ENCODE measurements at places on chromosomes 16 and 17. TPM values are rescaled to one million over a fixed set of nuclear protein-coding genes. Genes with fewer than 3 reads are reported as not detected.

The NPIPB13 gene
- total RNA-seq: 3.1 TPM

The FTO gene
- total RNA-seq: 78.2 TPM

The SARM1 gene
- 7.9 TPM for total RNA-seq

The PRR14 gene
- total RNA-seq: 25.2 TPM

The DRC7 gene
- total RNA-seq: not detected

The OTOP3 gene
- total RNA-seq: not detected

The TPSG1 gene
- 0.21 TPM for total RNA-seq

DNA sequence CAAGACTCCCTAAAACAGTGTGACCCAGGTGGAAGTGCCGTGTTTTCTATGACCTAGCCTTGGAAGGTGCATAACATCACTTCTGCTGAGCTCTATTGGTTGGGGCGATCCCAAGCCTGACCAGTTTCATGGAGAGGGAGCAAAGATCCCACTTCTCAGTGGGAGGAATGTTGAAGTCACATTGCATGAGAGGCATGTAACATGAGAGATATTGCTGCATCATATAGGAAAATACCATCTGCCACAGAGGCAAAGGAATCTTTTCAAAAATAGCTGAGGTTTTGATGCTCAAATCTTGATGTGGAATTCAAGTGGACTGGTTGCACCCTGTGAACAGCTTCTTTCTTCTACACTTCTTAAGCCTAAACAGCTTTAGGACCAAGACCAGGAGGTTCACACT, 56.4 kb upstream of the NLRP1 start:
- DNase-seq: no peak

DNA sequence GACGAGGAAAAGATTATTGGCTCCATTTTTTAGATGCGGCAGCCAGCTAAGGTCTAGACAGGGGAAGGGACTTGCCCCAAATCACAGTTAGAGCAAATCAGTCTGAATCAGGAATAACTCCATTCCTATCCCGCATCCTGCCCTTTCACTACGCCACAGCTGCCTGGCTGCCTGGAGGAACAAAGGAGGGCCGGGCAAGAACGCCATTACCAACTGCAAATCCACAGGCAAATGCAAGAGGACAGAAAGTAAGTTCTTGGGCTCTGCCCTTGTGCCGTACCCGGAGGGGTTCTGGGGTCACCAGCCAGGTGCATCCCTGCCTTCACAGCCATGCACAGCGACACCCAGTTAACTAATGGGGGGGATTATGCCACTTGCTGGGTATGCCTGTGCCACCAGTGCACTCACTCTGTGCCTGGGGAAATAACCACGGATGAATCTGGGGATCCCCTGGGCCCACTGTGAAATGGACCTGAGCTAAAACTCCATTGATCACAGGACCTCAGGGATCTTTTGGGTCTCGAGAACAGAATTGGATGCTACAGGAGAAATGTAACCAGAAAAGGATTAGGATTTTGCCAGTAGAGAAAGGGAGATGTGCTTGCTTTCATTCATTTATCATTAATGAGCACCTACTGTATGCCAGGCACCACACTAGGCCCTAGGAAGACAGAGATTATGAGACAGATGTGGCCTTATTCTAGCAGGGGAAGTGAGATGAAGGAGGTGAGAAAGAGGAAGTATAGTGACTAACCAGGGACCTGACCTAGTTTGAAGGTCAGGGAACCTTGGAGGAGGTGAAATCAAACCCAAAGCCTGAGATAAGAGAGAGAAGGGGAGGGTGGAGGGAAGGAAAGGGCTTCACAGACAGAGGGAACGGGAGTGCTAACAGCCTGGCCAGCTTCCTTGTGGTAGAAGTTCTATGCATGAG, 17.7 kb downstream of the BCL7C start:
- no peak for DNase-seq

- no peak for DNase-seq
Observed at GRCh38 chr17:32865141-32865540, 11.8 kb downstream of the MYO1D start.

GRCh38 chr17:78560731-78561130, 16.5 kb downstream of the DNAH17 start:
- DNase-seq: no peak

GRCh38 chr16:71895679-71896365, 491 bp downstream of the IST1 start:
- peak; percentile 51 for DNase-seq

DNA sequence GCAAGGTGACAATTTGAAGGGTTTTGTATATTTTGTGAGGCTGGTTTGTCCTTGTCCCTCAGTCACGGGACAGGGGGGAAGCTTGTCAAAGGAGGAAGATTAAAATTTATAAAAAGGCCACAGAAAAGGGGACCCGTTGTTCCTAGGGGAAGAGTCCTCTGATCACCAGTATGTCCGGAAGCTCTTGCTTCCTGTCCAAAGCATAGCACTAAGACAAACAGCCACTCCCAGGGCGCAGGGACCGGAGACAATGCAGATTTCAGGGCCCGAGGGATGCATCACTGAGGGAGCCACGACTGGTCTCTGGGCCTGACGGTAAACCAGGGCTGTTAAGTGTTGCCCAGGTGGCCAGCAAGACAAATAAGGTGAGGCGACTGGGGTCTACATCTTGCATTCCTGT, 95.2 kb downstream of the MAF start:
- peak; percentile 36 for DNase-seq

DNA sequence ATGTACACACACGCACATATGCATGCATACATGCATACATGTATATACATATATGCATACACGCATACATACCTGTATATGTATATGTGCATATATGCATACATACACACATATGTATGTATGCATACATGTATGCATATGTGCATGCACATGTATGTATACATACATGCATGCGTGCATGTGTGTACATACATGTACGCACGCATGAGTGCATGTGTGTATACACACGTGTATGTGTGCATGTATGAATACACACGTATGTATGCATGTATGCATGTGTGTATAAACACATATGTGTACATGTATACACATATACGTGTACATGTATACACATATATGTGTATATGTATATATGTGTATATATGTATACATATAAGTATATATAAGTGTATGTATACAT, 28.5 kb upstream of the DLX3 start:
- DNase-seq: no peak

GRCh38 chr17:49566668-49567071, 9.0 kb upstream of the NXPH3 start:
- DNase-seq: peak; percentile 39

DNA sequence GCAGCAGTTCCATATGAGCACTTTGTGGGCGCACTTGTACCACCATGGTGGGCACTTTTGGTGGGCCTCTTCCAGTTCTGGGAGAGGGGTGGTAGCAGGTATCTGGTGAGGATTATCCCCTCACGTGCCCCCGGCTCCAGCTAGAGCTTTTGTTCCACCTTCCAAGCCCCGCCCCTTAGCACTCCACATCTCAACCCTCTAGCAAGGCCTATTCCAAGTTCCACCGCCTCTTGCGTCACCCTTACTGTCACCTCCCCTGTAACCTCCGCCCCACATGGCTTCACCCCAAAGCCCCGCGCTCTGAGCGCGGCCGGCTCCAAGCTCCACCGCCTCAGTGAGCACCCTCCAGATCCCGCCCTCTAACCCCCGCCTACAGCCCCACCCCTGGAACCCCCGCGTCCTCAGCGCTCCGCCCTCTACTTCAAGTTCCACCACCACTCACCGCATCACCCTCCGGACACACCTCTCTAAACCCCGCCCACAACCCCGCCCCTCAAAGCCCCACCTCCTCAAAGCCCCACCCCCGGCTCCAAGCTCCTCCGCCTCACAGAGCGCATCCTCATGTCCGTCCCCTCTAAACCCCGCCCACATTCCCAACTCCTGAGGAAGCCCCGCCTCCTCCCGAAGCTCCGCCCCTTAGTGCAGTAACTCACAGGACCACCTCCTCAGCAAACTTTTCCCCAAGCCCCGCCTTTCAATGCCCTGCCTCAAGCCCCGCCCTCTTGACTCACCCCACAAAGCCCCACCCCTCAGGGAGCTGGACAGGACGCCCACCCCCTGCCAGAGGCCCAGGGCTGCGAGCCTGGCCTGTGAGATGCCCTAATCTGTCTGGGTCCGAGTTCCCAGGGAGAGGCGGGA, 11.1 kb downstream of the SCN4A start:
- DNase-seq: peak; percentile 89

DNA sequence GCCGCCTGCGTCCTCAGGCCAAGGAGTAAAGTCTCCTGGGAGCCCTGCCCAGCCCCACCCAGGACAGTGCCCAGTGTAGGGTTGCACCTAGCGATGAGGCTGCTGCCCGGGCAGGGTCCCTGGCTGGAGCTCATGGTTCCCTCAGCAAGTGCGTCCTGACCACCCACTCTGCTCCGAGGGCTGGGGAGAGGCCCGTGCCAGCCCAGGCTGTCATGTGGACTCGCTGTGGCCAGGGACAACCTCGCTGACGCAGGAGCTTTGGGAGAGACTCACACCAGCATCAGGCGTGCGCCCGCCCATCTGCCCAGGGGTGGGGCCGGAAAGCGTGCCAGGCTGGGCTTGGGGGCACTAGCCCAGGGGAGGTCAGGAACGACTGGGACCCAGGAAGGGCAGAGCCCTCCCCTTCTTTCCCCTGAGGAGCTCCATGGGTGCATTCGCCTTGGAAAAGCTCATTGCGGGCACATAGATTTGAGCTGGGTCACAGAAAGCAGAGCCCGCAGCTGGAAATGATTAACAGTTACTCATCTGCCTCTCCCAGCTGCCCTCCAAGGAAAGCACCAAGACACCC, 19.7 kb downstream of the DPEP1 start:
- no peak for DNase-seq

DNA sequence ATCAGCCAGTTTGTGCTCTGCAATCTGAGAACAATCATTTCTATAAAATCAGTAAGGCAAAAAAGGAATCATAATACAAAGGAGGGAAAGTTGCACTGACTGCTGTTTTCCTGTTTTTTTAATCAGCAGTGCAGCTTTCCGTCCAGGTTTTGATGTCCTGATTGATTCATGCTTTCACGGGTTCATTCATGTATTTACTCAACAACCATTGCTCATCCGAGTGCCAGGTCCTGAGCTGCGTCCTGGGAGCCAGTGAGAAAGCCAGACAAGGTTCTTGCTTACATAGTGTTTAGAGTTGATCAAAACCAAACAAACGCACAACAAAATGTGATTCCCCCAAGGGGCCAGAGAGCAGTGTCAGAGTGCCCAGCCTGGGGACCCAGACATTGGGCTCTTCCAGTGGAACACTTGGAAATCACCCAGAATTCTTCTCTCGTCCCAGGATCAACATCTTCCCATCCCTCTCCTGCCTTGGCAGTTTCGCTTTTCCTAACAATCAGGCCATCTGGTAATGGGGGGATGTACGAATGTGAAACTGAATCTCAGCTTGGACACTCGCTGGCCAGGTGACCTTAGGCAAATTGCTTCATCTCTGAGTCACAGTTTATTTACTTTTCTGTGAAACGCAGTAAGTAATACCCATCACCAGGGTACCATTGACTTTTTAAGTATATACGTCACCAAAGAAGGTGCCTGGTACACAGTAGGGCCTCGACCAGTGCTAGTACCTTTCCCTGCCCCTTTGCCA, 13.3 kb upstream of the C1QL1 start:
- no peak for DNase-seq

- no peak for DNase-seq
Observed at GRCh38 chr17:31869031-31869430, 10.0 kb upstream of the COPRS start.

DNA sequence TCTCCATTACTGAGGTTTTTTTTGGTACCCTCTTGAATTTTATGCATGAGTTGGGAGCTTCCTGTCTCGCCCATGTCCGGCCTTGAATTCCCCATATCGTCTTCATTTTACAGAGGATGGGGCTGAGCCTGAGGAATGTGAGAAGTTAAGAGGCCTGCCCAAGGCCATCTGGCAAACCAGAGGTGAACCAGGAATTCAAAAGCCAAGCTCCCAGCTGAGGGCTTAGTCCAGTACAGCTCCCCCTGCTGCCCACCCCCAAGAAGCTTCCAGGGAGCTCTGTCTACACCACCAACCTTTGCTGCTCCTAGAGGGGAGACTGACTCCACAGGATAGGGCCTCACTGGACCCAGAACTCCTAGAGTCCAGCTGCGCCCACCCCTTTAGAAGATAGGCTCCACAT, 20.7 kb upstream of the C16orf78 start:
- DNase-seq: no peak

DNA sequence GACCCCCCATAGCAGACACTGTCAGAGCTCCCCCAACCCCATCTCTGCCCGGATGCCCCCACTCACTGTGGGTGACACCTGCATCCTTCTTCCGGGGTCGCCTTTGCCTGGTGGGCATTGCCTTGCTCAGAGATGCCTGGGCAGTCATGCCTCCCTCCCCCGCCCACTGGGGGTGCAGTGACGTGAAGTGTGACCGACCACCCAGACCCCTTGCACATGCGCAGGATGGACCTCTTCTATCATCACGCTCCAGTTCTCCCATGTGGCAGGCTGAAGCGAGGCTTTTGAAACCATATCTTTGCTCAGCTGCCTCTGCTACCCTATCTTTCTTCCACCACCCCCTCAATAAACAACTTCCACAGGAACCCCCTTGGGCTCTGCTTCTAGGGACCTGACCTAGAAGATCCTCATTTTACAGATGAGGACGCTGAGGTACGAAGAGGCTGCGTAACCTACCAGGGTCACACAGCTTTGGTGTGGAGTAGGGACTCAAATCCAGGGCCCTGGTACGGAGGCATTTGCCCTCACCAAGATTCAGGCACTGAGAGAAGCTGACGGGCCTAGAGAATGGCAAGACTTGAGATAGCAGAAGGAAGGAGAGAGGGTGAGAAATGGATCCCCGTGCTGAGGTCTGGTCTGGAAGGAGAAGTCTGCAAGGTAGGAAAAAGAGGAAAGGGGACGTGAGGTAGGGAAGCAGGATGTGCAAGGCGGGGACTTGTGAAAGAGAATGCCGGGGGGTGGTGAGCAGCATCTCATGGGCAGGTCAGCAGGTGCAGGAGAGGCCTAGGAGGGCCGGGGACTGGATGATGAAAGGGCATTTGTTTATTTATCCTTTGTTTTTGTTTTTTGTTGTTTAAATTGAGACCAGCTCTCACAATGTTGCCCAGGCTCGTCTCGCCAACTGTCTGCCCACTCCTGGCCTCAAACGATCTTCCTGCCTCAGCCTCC, 14.4 kb downstream of the NLRC5 start:
- DNase-seq: no peak

- DNase-seq: no peak
Observed at GRCh38 chr17:17603178-17603894, 11.8 kb upstream of the PEMT start.

DNA sequence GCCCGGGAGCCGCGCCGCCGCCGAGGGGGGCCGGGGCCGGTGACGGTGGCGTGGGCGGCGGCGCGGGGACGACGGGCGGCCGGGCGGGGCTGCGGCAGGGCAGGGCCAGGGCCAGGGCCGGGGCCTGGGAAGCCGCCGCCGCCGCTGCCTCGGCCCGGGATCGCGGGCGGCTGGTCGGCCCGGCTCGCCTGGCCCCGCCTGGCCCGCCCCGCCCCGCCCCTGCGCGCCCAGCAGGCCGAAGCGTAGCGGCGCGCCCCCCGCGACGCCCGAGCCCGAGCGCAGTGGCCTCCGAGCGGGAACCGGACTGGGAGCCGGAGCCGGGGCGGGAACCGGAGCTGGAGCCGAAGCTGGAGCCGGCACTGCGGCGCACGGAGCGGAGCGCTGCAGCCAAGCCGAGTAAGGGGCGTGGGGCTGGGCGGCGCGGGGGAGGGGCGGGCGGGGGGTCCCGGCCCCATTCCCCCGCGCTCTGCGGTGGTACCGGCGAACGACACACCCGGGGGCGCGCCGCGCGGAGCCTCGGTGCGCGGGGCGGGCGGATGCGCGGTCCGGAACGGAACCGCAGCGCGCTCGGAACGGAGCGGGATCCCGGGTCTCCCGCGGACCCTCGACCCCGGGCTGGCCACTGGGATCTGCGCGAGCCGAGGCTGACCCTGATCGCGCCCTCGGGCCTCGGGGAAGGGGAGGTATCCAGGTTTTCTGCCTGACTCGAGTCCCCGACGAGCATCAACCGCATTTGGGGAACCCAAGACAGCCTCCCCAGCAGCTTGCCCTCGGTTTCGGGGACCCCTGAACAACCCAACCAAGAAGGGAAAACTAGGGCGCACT, at the start of gene BEAN1:
BEAN1 (plus strand) TSS at position 260 of the 825 bp plus-strand sequence. CDS start 10,382 bp downstream, outside the sequence.
- peak; percentile 78 for DNase-seq

Measured in right cardiac atrium (tissue), 5 donors.